ENCODE measurements at places on chromosomes 11 and 22.
A peak's percentile ranks its signal among the peaks of the same experiment; 100 is the strongest.

- DNase-seq: no peak
Observed at GRCh38 chr11:5223686-5224085, 3.2 kb downstream of the HBB start.

GRCh38 chr22:42791721-42792452, 65.2 kb downstream of the ARFGAP3 start:
- DNase-seq: no peak

DNA sequence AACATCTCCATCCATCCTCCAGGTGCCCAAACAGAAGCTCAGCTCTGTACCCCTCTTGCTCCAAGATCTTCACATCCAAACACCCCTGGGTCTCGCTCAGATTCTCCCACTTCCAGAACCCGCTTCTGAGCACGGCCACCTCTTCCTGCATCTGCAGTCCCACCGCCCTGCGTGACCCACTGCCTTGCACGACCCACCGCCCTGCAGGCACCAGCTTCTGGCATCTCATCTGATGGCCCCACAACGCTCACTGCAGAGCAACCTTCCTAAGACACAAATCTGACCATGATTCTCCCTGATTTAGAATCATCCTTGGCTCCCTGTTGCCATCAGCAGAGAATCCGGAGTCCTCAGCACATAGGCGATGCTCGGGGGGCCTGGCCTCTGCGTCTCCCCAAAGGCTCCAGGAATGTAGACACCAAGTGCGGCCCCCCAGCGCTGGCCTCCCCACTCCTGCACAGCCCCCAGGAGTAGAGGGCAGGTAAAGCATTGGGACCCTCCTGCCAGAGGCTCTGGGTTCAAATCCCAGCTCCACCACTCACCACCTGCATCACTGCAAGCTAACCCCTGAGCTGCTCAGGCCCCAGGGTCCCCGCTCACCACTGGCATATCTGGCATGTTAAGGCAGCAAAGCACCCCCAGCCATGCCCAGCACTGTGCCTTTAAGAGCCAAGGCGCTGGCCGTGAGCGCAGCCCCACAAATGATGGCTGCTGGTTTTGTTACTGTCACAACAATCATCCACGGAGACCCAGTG, 459.3 kb downstream of the BRD1 start:
- no peak for DNase-seq

DNA sequence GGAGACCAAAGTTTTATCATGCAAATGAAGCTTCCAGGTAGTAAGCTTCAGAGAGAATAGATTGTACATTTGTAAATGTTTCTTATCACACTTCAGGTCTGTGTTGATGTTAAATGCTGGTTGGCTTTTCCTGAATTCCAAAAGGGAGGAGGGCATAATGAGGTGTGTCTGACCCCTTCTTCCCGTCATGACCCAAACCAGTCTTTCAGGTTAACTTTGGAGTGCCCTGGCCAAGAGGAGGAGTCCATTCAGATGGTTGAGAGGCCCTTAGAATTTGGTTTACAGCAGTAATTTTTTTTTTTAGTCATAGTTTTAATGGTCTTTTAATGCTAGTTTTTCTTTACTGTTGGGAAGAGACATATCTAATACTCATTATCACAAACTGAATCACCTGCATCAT, 2.5 kb downstream of the OR6X1 start:
- no peak for DNase-seq

GRCh38 chr11:100630898-100631297, 56.2 kb upstream of the ARHGAP42 start:
- DNase-seq: no peak

- DNase-seq: no peak
Observed at GRCh38 chr11:40567392-40567791, 892.1 kb downstream of the LRRC4C start.

- no peak for DNase-seq
Observed at GRCh38 chr11:75193271-75193670, 42.4 kb downstream of the SLCO2B1 start.

DNA sequence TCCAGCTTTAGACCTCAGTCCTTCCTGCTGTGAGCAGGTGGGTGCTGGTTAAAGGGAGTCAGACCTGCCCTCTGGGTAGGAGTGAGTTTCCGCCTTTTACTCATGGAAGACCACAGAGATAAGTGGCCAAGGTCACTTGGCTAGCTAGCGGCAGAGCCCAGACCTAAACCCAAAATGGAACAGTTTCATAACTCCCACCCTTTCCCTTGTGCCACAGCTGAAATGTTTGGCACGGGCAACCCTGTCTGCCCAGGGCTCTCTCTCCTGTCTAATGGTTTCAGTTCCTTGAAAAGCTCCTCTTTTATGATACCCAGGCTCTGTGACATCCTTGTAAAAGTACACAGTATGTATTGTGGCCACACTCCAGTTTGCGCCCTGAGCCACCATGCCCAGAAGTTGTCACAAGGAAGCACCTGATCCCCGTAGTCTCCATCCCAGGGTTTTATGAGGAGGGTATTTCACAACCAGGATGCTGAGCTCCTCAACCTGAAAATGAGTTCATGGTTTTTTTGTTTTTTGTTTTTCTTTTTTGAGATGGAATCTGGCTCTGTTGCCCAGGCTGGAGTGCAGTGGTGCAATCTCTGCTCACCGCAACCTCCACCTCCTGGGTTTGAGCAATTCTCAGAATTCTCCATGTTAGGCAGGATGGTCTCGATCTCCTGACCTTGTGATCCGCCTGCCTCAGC, 5.1 kb downstream of the MB start:
- DNase-seq: no peak

- peak; percentile 10 for DNase-seq
Observed at GRCh38 chr11:100908746-100909145, 220.9 kb downstream of the PGR start.

GRCh38 chr11:111916768-111917167, 1.9 kb upstream of the C11orf52 start:
- no peak for DNase-seq

Measured in DND-41 (cell line).